ENCODE measurements at places on chromosomes 3 and 15. TPM values are rescaled to one million over a fixed set of nuclear protein-coding genes. Genes with fewer than 3 reads are reported as not detected.

DNA sequence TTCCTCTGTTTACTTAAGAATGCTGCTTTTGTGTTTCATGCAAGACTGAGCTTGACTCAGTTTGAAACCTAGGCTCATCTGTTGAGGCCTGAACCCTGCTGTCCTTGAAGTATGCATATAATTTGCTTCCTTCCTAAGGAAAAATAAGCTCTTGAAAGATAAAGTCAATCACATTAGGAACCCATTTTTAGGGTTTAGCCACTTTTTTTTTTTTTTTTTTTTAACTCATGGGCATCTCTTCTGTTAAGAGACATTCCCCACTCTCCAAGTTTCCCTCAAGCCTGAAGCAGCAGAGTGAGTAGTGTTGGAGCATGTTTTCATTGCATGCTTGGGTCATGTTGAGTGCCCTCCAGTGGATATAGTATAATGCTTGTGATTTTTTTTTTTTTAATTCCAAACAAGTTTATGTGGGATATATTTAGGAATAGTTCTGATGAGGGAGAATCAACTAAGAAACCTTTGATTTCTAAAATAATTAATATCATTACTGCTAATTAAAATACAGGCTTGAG lies 3.6 kb downstream of the CTNNB1 start:
- no peak for DNase-seq

DNA sequence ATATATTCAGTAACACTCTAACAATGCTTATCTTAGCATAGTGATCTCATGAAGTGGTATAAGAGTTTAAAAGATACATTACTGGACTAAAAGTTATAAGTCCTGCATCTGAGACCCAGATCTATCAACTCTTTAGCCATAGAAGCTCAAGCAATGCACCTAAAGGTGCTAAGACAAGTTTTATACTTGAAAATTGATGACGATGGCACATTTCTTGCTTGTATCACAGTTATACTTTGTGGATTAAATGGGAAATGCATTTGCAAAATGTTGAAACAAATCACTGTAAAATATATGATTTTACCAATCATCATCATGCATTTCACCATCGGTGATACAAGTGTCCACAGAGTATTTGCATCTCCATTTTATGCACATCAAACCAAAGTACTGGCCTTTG lies 525.3 kb upstream of the ZNF385D start:
- DNase-seq = no peak

GRCh38 chr3:87410110-87410509 lies 133.7 kb upstream of the POU1F1 start:
- DNase-seq = no peak

GRCh38 chr15:69467636-69468035 lies 15.0 kb downstream of the RPLP1 start:
- DNase-seq = no peak

The STARD9 gene
- total RNA-seq = 35.1 TPM

The GRK7 gene
- total RNA-seq = 0.98 TPM

The GPR149 gene
- total RNA-seq = not detected

Data from vagina (tissue), 2 donors.